ENCODE measurements at places on chromosomes 12 and 14.

GRCh38 chr12:32273063-32273522 lies 126.3 kb upstream of the FGD4 start:
- no peak for DNase-seq

- peak; percentile 94 for DNase-seq
Observed at GRCh38 chr12:49043856-49044258, 16.7 kb downstream of the KMT2D start.

DNA sequence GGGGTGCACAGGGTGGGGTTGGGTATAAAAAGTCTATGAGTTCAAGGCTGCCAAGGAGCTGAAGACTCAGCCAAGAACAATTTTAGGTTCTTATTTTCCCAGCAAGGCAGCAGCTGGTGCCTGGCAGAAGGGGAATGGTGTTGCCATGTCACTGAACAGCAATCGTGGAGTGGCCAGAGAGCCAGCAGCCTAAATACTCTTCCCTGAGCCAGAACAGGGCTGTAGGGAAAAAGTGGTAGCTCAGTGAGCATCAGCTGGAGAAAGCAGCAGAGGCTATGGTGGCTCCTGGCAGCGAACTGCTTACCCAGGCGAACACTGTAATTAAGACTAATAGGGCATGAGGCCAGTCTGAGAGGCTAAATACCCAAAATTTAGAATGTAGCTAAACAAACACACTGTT lies 334.9 kb downstream of the RMST start:
- no peak for DNase-seq

- no peak for DNase-seq
Observed at GRCh38 chr14:85366226-85366625, 163.7 kb upstream of the FLRT2 start.

DNA sequence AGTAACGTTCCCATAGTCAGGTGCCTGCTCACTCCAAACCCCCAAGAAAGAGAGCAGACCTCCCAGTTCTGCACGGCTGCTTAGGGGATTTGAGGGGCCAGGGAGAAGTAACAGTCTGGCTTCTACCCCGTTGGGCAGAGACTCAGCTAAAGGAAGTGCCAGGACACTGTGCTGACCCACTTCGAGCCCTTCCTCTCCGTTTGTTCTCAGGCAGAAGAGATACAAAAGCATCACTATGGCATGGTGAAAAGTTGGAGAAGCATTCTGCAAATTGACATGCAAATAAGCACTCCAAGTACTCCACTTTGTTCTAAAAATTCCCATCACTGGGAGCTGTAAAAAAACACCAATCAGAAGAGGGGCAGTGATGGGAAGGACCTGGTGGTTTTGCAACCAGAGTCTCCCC lies 239.1 kb downstream of the EGLN3 start:
- peak; percentile 72 for DNase-seq

- peak; percentile 85 for DNase-seq
Observed at GRCh38 chr14:53011053-53011462, 60.2 kb upstream of the FERMT2 start.

- no peak for DNase-seq
Observed at GRCh38 chr14:60777856-60778578, 43.5 kb downstream of the MNAT1 start.

DNA sequence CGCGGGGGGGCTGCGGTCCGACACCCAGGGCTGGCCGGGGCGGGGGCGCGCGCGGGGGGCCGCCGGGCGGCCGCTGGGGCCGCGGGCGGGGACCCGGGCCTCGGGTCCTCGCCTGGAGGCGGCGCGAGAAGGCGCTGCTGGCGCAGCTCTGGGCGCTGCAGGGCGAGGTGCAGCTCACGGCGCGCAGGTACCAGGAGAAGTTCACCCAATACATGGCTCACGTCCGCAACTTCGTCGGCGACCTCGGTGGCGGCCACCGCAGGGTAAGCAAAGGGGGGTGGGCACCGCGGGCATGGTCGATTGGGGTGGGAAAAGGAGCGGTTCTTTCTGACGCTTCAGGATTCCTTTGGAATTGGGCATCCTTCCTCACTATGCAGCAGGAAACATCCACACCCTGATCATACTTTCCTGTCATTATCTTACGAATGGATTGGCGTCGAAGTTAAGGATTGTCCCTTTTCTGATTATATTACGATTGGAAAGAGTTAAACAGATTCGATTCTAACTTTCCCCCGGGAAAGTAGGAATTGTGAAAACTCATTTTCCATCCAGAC lies 798 bp downstream of the PDZRN4 start:
- DNase-seq = peak; percentile 35

GRCh38 chr12:34186492-34186891 lies 164.2 kb downstream of the ALG10 start:
- no peak for DNase-seq

DNA sequence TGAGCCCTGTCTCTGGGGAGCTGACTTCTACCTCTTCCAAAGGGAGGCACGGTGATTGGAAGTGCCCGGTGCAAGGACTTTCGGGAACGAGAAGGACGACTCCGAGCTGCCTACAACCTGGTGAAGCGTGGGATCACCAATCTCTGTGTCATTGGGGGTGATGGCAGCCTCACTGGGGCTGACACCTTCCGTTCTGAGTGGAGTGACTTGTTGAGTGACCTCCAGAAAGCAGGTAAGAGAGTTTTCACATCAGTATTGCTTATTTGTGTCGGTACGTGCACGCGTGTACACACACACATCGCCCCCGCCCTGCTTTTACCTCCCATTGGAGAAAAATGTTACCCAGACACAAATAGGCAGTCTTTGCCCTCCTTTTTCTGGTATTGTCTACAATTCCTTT lies 13.7 kb downstream of the PFKM start:
- DNase-seq = no peak

DNA sequence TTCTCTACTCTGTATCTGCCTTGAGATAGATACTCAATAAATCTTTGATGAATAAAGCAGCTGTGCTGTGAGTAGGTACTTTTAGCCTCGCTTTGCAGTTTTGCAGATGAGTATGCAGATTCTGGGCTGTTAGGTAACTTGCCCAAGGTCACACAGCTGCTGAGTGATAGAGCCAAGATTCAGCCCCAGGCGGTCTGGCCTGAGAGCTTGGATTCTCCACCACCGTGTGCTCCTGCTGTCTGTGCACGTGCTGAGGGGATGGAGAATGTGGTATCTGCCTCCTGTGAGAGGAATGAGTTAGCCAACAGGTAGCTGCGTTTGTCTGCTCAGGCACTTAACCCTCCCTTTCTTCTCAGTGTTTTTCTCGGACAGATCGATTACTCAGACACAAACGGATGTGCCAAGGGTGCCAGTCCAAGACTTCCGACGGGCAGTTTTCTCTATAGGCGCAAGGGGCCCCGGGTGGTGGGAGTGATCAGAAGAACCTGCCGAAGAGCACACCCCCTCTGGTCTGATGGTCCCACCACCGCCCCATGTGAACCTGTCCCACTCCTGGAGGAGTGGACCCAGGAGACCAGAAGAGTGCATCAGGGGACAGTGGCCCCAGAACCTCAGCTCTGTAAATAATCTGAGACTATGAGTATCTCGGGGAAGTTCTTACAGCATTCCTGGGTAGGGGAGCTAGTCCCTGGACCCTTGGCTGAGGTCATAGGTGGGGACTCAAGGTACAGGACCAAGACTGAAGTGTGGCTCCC lies 6.6 kb upstream of the CSAD start:
- DNase-seq = no peak

GRCh38 chr14:21320913-21321312 lies 41.0 kb downstream of the RPGRIP1 start:
- DNase-seq = no peak

- peak; percentile 89 for DNase-seq
Observed at GRCh38 chr14:23094666-23095195, at the start of gene ACIN1. TSS of gene ACIN1 (minus strand) at chr14:23095136. CDS start at chr14:23095112, 24 bp downstream.

GRCh38 chr14:51996148-51996746 lies 6.9 kb downstream of the RTRAF start:
- DNase-seq = no peak

GRCh38 chr12:53191885-53192530 lies 11.3 kb upstream of the CSAD start:
- DNase-seq = no peak

- DNase-seq = no peak
Observed at GRCh38 chr12:18868717-18869116, 130.8 kb downstream of the CAPZA3 start.

GRCh38 chr12:105559310-105559709 lies 228.8 kb downstream of the C12orf75 start:
- no peak for DNase-seq

- no peak for DNase-seq
Observed at GRCh38 chr12:104183443-104183842, 32.1 kb upstream of the TXNRD1 start.

DNA sequence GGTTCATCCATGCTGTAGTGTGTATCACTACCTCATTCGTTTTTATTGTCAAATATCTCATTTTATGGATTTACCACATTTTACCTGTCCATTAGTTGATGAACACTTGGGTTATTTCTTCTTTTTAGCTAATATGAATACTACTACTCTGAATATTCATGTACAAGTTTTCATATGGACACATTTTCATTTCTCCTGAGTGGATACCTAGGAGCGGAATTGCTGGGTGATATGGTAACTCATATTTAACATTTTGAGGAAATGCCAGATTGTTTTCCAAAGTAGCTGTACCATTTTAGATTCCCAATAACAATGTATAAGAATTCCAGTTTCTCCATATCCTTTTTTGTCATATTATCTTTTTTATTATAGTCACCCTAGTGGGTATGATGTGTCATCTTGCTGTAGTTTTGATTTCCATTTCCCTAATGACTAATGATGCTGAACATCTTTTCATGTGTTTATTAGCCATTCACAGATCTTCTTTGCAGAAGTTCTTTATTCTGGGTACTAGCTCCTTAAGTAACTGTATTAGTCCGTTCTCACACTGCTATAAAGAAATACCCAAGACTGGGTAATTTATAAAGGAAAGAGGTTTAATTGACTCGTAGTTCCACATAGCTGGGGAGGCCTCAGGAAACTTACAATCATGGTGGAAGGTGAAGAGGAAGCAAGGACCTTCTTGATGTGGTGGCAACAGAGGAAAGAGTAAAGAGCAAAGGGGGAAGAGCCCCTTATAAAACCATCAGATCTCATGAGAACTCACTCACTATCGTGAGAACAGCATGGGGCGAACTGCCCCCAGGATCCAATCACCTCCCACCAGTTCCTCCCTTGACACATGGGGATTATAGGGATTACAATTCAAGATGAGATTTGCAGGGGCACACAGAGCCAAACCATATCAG lies 11.9 kb downstream of the NRDE2 start:
- no peak for DNase-seq

- DNase-seq = no peak
Observed at GRCh38 chr12:127712561-127712960, 554.4 kb upstream of the TMEM132C start.

DNA sequence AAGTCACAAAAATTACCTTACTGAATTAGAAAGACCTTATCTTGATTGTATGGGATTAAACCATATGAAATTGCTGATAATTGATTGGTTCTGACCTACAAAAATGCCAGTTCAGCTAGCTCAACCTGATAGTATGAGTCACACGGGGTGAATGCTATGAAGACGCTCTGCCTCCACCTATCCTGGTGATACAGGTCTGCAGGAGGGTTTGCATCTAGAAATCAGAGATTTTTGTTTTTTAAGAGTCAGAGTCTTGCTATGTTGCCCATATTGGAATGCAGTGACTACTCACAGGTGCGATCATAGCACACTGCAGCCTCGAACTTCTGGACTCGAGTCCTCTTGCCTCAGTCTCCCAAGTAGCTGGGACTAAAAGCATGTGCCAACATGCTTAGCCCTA lies 120.4 kb downstream of the HMGA2 start:
- DNase-seq = no peak

DNA sequence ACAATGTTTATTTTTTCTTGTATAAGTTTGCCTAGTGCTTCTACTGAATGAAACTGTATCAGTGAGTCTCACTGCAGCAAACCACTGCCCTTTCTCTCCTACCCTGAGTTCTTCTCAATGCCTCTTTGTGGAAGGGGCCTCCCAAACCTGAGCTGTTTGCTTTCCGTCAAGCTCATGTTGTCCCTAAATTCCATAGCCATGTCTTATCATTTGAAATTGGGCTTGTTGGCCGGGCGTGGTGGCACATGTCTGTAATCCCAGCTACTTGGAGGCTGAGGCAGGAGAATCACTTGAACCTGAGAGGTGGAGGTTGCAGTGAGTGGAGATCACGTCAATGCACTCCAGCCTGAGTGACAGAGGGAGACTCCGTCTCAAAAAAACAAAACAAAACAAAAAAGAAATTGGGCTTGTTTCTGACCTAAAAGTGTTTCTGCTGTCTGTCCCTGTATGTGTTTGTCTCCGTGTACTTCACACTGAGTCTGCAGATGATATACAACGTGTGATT lies 1.8 kb upstream of the CSRP2 start:
- no peak for DNase-seq

GRCh38 chr14:42277840-42278239 lies 671.2 kb downstream of the LRFN5 start:
- DNase-seq = no peak

GRCh38 chr12:25578411-25579143 lies 25.5 kb upstream of the LMNTD1 start:
- no peak for DNase-seq

DNA sequence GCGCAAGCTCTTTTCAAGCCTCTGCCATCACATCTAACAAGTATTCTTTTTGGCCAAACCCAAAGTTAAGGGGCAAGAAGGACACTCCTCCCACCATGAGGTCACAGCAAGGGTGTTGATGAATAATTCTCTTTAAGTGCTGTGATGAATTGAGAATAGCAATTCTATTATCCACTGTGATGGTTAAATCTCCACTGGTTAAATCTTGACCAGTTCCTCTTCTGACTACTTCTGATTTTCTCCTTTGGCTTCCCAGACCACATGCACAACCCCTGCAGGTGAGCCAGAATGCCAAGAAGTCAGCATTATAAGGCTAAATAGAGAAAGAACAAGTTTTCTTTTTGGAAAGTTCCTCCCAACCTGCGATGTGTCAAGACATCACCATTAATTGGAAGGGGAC lies 90.6 kb upstream of the BCL2L14 start:
- DNase-seq = no peak

GRCh38 chr12:574475-575128 lies 88.6 kb downstream of the NINJ2 start:
- no peak for DNase-seq

GRCh38 chr12:53073881-53074280 lies 5.3 kb downstream of the SPRYD3 start:
- no peak for DNase-seq
